ENCODE measurements at places on chromosomes 2 and 18.

- no peak overlapping the region for H3K4me3 ChIP-seq
- no peaks in the 10 kb centered on the region for H3K4me1 ChIP-seq
- H3K27me3 ChIP-seq = no peaks in the 10 kb centered on the region
- no peaks in the 10 kb centered on the region for H3K36me3 ChIP-seq
- H3K27ac ChIP-seq = no peak overlapping the region
Measured at GRCh38 chr18:61173554-61173953, 159.7 kb upstream of the CDH20 start.

DNA sequence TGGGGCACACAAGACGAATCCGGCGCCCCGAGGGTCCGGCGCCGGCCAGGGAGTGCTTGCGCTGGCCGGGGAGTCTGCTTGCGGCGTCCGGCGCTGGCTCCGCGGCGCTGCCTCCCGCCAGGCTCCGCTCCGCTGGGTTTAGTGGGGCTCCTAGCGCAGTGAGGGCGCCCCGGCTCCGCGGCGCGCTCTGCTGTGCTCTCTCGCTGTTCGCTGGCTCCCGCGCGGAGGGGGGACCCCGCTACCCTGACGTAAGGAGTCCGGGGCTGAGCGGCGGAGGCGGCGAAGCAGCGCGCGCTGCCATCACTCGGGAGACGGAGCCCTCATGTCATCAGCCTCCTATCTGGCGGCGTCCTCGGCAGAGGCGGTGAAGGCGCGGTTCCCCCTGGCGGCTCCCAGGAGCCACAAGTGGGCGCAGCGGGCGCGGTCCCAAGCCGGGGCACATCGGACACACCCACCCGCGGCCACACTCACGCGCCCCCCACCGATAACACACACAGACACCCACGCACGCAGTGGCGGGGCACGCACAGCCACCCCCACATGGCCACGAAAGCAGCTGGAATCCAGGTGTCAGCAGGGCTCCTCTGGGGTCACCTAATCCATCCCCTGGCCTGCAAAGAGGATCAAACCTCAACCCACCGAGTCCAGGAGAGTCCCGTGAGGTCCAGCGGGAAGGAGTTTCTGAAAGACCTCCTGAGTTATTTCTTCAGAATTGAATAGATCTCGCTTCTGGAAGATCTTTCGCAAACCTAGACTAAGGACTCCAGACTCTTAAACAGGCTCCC, at the start of gene C1QL2:
TSS of gene C1QL2 (minus strand) at position 189 of the 785 bp plus-strand sequence. CDS start 482 bp downstream, outside the sequence.
- H3K4me3 ChIP-seq = no peak within 1 kb of the TSS
- H3K4me1 ChIP-seq = peaks cover 6% of the 10 kb centered on the region
- H3K36me3 ChIP-seq = no peaks in the 10 kb centered on the region
- ATAC-seq = no peak
- no peak within 1 kb of the TSS for H3K27ac ChIP-seq
- peaks cover 68% of the 10 kb centered on the region for H3K27me3 ChIP-seq

GRCh38 chr2:143177096-143177786, 48.0 kb downstream of the ARHGAP15 start:
- peaks cover 46% of the 10 kb centered on the region for H3K4me1 ChIP-seq
- H3K4me3 ChIP-seq = peak overlapping the region; percentile 79
- peak overlapping the region; percentile 89 for H3K27ac ChIP-seq
- H3K36me3 ChIP-seq = peaks cover 31% of the 10 kb centered on the region

DNA sequence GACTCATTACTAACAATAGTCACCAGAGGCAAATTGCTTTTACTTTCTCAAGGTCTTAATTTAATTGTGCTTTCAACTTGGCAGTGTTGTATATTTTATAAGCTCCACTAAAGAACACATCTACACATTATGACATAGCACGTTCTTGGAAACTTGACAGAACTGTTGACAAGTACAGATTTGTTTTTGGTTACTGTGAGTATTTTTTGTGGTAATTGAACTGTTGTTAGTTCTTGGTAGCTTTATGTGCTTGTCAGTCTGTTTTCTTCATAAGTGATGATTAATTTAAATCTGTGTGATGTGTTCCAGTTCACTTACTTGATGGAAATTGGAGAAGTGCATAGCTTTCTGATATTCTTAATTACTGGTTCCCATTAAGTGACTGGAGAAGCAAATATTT, 63.9 kb downstream of the COMMD1 start:
- ATAC-seq = no peak
- no peaks in the 10 kb centered on the region for H3K36me3 ChIP-seq
- H3K27me3 ChIP-seq = no peaks in the 10 kb centered on the region
- H3K4me3 ChIP-seq = no peak overlapping the region

- no peak for ATAC-seq
- no peak overlapping the region for H3K27ac ChIP-seq
- H3K27me3 ChIP-seq = peaks cover 8% of the 10 kb centered on the region
- H3K36me3 ChIP-seq = no peaks in the 10 kb centered on the region
- no peaks in the 10 kb centered on the region for H3K4me1 ChIP-seq
- no peak overlapping the region for H3K4me3 ChIP-seq
Measured at GRCh38 chr2:163173591-163173990, 335.0 kb upstream of the KCNH7 start.

GRCh38 chr2:13611939-13612338, 895.2 kb downstream of the TRIB2 start:
- no peaks in the 10 kb centered on the region for H3K4me1 ChIP-seq
- H3K27me3 ChIP-seq = no peaks in the 10 kb centered on the region
- H3K4me3 ChIP-seq = no peak overlapping the region
- no peak for ATAC-seq

All from stimulated activated memory B cell treated with anti-CD40 and anti-IgM and Interleukin-4, amounts not matched to agents 10 μg/mL and 1 μg/mL and 100 μg/mL, for 72 hours (primary cell).